Body of pancreas (tissue), 4 donors: ENCODE measurements at places on chromosomes 5 and 9.

DNA sequence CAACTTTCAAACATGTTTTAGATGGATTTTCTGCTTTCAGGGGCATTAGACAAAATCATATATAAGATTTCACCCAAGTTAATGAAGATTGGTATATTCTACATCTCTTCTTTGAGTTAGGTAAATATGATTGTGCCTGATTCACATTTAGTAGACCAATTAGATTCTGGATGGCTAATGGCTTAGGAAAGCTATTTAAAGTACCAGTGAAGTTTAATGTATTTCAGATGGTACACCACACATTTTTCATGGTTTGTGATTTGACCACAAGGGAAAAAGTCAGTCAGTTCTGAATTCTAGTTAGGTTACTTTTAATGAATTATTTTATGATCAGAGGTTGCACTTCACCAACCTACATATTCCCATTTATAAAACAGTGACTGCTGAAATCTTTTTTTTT lies 409.7 kb downstream of the ADGRV1 start:
- DNase-seq: no peak

DNA sequence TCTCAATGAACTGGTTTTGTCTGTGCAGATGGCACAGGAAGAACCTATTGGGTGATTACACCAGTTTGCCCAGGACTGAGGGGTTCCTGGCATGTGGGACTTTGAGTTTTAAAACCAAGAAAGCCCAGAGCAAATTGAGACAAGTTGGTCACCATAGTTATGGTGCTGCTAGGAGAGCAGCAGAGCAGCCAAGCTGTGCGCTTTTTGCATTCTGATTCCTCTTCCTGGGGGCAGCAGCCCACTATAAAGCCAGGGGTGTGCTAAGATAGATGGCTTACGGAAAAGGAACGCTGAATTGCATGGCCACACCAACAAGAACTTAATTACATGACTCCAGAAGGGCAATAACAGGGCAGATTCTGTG lies 49.7 kb downstream of the TIMD4 start:
- no peak for DNase-seq

DNA sequence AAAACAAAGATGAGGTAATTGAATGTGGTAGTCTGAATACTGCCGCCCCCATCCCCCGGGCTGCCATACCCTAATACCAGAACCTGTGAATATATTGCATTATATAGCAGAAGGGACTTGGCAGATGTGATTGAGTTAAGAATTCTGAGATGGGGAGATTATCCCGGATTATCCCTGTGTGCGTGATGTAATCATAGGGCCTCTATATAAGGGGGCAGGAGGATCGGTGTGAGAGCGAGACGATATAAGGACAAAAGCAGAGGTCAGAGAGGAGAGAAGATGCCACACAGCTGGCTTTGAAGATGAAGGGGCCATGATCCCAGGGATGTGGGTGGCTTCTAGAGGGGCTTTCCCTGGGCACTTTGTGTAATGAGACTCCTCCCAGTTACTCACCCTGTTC lies 101.7 kb upstream of the TLE1 start:
- DNase-seq: no peak

- no peak for DNase-seq
Measured at GRCh38 chr5:124398460-124398859, 348.0 kb downstream of the ZNF608 start.
